ENCODE measurements at places on chromosomes 11 and 22.

DNA sequence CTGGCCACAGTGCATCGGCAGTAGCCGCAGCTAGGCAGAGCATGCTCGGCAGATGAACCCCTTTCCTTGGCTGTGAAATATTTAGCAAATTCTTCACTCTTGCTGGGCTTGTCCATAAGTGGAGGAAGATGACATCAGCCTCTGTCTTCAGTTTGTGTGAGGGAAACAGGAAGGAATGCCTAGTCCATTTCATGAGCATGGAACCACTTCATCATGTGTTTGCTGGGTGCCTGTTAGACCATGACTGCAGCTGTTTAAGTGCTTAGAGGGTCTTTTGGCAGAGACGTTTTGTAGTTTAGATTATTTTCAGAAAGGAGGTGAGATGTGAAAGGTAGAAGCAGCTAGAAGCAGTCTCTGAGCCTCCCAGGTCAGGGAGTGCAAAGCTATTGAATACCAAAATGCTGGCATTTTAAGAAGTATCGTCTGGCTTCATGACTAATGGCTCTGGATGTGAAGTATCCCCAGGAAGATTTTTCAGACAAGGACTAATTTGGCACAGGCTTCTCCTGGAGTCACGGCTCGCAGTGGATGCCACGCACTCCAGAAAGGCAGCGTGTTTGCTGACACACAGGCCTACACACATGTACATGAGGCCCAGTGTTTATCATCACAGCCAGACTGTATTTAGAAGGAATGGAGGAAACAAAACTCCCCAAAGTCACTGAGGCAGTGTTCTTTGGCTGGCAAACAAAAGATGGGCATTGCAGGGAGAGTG is 43.1 kb upstream of the GRAMD1B start:
- no peak for DNase-seq

DNA sequence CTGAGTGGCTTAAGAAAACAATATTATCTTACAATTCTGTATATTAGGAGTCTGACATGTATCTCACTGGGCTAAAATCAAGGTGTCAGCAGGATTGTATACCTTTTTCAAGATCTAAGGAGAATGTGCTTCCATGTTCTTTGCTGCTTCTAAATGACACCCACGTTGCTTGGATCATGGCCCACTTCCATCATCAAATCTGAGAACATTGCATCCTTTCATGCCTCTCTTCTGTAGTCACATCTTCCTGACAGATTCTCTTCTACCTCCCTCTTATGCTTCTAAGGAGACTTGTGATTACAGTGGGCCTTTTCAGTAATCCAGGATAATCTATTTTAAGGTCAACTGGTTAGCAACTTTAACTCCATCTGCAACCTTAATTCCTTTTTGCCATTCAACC is 499.4 kb downstream of the FAM181B start:
- DNase-seq = no peak

DNA sequence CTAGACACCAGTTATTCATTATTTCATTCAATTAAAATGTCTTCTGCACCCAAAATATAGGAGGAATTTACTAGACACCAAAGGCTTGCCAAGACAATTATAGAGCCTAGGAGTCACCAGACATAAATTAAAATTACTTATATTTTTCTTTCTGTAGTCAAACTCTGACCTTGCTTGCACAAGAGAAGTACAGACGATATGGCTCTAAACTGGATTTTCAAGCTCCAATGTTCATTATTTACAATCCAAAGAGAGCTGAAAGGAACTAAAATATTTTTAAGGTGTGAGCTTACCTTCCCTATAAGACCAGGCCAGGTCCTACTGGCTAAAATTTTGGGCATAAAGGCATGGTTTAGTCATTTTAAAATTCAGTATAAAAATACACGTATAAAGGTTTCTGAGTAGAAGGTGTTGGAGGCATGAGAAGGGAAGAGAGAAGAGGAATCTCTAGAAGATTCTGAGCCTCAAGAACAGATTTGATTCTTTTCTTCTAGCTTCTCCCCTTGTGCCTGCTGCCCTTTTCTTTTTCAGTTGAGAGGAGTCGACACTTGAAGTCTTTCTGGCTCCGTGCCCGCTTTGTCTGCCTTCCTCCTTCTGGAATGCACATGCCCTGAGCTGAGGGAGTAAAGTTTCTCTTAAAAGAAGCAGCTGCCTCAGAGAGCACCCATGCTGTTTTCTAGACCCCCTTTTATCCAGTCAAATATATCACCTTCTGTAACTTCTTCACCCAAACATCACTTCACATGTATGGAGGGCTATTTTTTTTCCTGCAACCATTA is 13.5 kb downstream of the C11orf97 start:
- no peak for DNase-seq

GRCh38 chr11:61046833-61047232 is 55.5 kb upstream of the CD5 start:
- DNase-seq = no peak

DNA sequence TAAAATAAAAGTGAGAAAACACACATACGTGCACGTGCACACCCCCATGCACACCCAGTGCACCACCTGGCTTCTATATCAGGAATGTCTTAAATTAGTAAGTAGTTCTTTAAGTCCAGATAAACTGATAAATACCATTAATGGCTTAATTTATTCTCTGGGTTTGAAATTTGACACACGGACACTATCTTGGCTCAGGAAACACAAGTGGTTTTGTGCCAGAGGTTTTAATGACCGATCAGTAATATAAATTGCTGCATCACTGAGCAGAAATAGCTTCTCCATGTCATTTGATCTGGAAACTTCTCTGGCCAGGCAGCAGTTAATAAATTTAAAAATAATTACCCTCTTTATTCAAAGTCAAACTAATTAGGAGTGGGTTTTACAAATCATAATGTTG is 101.5 kb upstream of the NNMT start:
- no peak for DNase-seq

All from activated gamma-delta T cell treated with anti-CD3 and anti-CD28 coated beads, Interleukin-2, amount 50 U/mL, for 16 hours (primary cell).